ENCODE measurements at places on chromosomes 2 and 18.
A peak's percentile ranks its signal among the peaks of the same experiment; 100 is the strongest.

DNA sequence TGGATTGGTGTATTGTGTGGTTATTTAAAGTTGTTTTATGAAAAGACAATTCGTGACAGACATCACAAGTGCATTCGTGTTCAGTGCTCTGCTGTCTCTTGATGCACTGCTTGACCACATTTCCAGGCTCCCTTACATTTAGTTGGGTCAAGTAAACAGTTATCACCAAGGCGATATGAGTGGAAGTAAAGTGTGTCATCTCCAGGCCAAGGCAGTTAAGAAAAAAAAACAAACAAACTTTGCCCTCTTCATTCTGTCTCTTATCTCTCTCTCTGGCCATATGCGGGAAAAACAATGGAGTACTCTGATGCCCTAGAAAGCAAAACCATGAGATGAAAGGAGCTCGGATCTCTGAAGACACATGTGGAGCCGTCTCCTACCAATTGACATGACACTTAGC, 131.1 kb downstream of the DSEL start:
- DNase-seq, result no peak

- no peak for DNase-seq
Measured at GRCh38 chr2:7704296-7704865, 787.2 kb downstream of the RNF144A start.

DNA sequence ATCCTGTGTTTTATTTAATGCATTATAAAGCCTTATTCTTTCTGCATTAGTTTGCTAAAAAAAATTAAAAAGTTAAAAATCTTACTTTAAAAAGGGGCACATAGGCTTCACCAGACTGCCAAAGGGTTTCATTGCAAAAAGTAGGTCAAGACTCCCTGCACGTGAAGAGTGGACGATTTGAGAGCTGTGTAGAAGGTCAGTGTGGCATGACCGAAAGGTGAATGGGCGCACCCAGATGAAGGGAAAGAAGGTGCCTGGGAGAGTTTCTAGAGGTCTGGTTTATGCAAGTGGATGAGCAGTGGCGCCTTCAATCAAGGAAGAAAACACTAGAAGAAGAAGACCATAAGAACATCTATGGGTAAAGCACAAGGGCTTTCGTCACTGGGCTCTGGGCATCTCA, 111.0 kb downstream of the SP3 start:
- DNase-seq, result no peak

GRCh38 chr2:28296904-28297303, 95.8 kb upstream of the FOSL2 start:
- DNase-seq, result no peak

GRCh38 chr2:38966678-38967077, 77.0 kb downstream of the ARHGEF33 start:
- DNase-seq, result no peak

- no peak for DNase-seq
Measured at GRCh38 chr2:241546771-241547498, 11.6 kb upstream of the BOK start.

DNA sequence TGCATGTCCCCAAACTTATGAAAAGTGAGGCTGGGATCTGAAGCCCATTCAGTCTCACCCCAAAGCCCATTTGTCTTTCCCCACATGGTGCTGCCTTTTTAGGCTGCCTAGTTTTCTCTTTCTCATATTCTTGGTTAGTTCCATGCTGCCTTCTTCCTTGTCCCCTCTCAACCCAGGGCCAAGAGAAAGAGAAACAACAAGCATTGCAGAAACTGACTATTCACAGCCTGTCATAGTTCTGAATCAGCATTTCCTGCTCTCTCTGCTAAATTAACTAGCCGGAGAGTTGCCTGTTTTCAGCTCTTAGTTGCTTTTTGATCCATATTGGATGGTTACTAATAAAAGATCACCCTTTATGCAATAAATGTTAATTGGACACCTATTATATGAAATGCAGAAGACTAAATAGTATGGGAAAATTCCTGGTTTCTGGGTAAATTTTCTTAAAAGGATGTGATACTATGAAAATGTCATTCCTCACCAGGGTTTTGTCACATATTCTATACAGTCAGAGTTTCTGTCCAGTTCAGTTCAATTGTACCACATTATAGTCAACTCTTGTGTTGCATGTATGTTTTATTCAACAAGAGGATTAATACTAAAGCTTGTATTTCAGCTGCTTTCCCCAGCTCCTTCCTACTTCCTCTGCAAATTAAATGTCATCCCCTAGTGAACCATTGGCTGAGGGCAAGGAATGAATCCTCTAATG, 246.5 kb downstream of the GALR1 start:
- DNase-seq, result peak; percentile 53

GRCh38 chr2:1282552-1282951, 130.7 kb upstream of the TPO start:
- DNase-seq, result peak; percentile 67

DNA sequence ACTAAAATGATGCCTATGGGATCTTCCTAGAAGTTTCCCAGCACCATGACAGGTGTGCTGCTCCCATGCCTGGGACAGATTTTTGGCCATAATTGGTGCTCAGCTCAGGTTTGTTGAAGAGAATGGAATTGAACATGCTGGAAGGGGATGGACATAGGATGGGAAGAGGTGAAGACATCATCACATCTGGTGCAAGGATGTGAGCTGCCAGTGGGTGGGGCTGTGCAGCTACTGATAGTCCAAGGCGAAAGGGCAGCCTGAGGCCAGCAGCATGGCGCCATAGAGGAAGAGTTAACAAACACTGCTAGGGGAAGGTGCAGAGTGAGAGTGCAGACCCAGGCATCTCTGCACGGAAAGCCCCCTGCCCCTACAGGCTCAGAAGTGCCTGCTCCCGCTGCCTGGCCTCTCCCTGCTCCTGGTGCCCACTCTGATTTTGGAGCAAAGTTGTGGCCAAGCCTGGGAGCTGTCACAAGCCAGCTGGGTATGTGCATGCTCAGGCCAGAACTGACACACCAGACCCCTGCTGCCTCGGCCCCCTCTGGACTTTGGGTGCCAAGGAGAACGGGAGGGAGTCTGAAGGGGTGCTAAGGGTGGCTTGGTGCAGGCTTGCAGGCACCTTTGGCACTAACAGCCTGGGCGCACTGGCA, 178.6 kb downstream of the ZBTB7C start:
- no peak for DNase-seq

- DNase-seq, result no peak
Measured at GRCh38 chr2:239157269-239157668, 243.6 kb downstream of the HDAC4 start.

- peak; percentile 50 for DNase-seq
Measured at GRCh38 chr2:202158796-202159195, 79.6 kb downstream of the SUMO1 start.

GRCh38 chr18:24090876-24091275, 48.0 kb upstream of the CABYR start:
- DNase-seq, result no peak

GRCh38 chr2:12008425-12009061, 262.1 kb downstream of the LPIN1 start:
- no peak for DNase-seq

- DNase-seq, result peak; percentile 23
Measured at GRCh38 chr2:21774691-21775368, 651.1 kb downstream of the TDRD15 start.

GRCh38 chr2:102226612-102227391, 40.0 kb downstream of the IL1RL2 start:
- no peak for DNase-seq

DNA sequence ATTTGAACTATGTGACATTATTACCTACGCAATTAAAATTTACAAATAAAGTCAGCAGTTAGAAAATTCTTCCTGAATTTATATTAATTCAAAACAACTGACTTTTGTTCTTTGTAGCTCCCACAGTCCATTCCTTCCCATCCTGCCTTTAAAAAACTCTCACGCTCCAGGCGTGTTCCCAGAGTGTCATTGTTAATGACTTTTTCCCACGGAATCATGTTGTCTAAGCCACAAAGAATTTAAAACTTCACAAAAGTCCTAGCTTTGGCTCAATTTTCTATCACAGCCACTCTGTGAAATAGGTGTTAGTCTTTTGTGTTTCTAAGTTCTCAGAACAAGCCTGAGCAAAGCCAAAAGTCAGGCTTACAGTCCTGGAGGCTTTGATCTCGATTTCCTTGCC, 26.5 kb downstream of the SLC1A4 start:
- no peak for DNase-seq

All from spinal cord (tissue), 10 donors.